Nucleus accumbens (tissue), 56 donors: ENCODE measurements at places on chromosomes 7 and 10.

DNA sequence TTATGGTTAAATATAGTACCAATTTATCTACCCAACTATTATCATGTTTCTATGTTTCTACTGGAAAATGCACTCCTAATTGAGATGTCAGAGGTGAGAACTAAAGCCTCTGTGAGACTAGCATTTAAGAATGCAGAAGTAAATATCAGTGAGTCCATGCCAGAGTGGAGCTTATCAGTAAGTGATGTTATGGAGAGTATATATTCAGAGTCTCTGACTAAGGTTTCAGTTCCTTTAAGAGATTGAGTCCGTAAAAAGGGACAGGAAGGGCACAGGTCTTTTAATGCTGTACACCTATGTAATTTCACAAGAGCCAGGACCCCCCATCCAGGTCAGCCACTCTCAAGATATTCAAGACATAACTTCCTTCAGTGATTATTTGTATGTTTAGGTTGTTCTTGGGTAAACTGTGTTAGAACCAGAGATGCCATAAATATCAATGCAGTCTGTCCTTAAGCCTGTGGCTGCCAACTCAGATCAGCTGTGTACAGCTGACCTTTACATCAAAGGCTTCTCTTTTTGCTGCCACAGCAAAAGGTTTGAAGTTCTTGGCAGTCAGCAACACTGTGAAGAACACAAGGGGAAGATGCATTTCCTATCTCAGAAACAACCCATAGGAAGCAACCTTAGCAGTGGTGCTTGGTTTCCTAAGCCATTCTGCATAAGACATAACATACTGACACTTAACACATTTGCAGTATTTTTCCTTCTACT is 244.8 kb downstream of the BICC1 start:
- no peak for DNase-seq

GRCh38 chr7:44762300-44762699 is 13.7 kb downstream of the ZMIZ2 start:
- DNase-seq = no peak

DNA sequence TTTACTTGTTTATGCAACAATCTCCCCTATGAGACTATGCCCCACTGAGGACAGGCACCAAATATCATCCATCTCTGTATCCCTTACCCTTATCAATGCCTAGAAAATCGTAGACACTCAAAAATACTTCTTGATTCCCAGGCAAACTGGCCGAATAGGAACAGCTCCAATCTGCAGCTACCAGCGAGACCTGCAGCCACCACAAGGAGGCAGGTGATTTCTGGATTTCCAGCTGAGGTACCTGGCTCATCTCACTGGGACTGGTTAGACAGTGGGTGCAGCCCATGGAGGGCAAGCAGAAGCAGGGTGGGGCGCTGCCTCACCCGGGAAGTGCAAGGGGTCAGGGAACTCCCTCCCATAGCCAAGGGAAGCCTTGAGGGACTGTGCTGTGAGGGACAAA is 10.8 kb upstream of the PPP1R3C start:
- DNase-seq = no peak

DNA sequence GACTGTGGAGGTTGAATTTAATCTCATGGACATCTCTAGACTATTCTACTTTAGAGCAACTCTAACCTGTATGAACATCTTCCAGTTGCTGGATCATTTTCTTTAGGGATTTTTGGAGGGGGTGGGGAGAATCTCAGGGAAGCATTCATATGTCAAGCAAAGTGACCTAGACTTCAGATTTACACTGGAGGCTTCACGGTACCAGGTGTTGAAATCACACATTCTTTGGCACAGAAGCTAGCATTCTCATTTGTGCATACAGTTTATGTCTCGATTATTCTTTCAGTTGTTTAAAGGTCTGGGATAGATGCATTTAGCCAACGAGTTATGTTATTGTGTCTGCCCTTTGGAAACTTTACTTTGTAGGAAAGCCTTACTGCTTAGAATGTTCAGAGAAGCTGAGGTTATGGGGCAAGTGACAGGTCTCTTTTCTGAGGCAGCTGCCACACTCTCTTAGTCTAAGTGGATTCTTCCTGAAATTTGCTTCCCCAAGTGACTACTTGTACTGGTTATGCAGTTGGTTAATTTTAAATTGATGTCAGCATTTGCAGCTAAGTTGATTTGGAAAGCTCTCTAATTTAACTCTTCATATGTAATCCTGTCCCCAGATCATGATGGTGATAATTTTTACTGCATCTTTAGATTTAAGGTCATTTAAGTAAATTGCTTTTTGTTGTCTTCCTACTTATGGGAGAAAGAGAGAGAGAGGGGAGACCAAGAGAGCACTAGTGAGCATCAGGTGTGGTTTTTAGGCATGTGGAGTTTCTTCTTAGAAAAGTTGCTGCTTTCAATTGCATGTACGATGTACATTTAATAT is 153.8 kb downstream of the PRKG1 start:
- DNase-seq = no peak

DNA sequence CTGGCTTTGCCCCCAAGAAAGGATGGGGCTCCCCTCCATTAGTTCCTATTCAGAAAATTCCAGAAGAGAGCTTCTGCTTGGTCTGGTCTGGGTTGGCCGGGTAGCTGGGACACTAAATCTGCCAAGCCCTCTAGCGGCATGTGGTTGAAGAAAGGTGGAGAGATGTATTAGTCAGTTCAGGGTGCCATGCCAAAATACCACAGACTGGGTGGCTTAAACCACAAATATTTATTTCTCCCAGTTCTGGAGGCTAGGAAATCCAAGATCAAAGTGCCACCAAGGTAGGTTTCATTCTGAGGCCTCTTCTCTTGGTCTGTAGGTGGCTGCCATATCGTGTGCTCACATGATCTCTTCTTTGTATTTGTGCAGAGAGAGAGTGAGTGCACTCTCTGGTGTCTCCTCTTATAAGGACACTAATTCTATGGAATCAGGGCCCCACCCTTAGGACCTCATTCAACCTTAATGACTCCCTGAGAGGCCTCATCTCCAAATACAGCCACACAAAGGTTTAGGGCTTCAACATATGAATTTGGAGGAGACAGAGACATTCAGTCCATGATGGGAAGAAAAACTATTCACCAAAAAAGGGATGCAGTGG is 38.7 kb upstream of the MTPAP start:
- DNase-seq = no peak

- no peak for DNase-seq
These were observed 46.3 kb downstream of the INSYN2A start for GRCh38 chr10:127150136-127150535.

DNA sequence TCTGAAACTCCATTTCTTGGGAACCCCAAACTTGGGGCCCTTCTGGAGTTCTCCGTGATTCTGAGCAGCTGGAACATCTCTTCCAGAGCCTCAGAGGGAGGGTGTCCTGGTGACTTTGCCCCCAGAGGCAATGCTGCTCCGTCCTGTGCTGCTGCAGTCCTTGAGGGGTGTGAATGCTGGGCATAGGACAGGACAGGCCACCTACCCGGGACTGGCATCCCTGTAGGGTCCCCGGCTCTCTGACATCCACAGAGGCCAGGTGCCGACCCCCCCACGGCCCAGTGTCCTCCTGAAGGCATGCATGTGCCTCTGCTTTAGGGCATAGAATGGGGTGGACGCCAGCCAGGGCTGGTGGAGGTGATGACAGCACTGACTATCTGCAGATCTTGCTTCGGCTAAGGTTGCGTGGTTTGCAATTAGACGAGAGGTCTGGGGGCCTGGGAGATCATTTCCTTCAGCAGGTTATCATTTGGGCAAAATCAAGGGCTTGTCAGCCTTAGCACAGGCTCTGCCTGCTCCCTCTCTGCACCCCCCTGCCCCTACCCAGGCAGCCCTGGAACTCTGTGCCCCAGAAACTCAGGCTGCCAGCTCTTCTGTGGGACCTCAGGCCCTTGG is 136.9 kb upstream of the GPR26 start:
- DNase-seq = no peak

DNA sequence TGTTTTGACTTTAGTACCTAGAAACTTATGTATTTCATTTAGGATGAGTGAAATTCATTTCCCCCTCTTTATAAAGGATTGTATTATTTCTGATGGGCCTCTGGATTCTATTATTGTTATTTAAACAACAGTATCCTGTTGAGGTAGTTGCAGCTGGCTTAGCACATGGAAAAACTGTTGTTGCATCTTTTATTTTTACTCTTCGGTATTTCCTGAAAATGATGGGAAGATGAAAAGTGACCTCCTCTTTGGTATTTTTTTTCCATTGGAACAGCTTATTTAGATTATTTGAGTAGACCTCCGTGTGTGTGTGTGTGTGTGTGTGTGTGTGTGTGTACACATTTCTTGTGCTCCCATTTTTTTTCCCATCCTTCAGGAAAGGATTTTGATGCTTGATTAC is 129.8 kb downstream of the PRKG1 start:
- no peak for DNase-seq

- no peak for DNase-seq
These were observed 84.7 kb upstream of the NPVF start for GRCh38 chr7:25312968-25313367.

GRCh38 chr7:116483271-116483942 is 16.1 kb upstream of the CAV2 start:
- DNase-seq = no peak

- DNase-seq = no peak
These were observed 26.1 kb downstream of the CDHR3 start for GRCh38 chr7:105989191-105989590.

DNA sequence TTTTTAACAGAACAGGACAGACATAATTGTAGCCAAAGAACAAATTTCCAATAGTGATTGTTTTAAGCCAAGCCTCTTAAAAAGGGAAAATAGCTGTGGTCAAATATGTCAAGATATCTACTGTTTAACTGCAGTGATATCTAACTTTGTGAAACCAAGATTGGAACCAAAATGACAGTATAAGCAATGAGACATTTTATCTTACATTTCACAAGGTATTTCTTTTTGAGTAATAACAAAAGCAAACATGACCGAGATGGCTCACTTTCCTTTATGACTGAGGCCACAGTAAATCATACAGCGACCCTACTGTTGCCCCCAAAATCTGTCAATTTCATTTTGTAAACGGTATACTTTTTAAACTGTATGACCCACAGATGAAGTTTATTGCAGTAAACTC is 215.8 kb downstream of the MLLT10 start:
- no peak for DNase-seq

GRCh38 chr7:99674995-99675742 is 4.6 kb downstream of the CYP3A5 start:
- DNase-seq = no peak
